ENCODE measurements at places on chromosomes 6 and 20. TPM values are rescaled to one million over a fixed set of nuclear protein-coding genes. Genes with fewer than 3 reads are reported as not detected.

DPPA5 gene
- total RNA-seq: not detected

FILIP1 gene
- 160 TPM for total RNA-seq

SLC13A3 gene
- 0.30 TPM for total RNA-seq

HLA-DRB5 gene
- total RNA-seq: 17.7 TPM

NANP gene
- 3.4 TPM for total RNA-seq

DNA sequence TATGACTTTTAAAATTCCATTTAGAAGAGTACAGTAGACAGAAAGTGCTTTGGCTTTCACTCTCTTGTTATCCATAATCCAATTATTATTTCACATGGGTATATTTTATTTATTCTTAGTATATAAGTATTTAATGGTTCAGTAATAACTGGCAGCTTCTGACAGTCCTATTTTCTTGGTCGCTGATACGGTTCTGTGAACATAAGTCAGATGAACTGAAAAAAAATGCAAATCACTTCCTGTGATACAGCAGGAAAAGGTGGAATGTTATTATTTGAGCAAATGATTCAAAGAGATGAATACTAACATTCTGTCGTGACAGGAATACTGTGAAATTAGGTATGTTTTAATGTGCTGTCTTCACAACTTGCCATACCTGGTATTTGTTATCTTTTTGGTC, 132.3 kb downstream of the ARHGAP18 start:
- DNase-seq: no peak

- DNase-seq: no peak
These were observed 156.1 kb upstream of the AGPAT4 start for GRCh38 chr6:161429921-161430490.

DNA sequence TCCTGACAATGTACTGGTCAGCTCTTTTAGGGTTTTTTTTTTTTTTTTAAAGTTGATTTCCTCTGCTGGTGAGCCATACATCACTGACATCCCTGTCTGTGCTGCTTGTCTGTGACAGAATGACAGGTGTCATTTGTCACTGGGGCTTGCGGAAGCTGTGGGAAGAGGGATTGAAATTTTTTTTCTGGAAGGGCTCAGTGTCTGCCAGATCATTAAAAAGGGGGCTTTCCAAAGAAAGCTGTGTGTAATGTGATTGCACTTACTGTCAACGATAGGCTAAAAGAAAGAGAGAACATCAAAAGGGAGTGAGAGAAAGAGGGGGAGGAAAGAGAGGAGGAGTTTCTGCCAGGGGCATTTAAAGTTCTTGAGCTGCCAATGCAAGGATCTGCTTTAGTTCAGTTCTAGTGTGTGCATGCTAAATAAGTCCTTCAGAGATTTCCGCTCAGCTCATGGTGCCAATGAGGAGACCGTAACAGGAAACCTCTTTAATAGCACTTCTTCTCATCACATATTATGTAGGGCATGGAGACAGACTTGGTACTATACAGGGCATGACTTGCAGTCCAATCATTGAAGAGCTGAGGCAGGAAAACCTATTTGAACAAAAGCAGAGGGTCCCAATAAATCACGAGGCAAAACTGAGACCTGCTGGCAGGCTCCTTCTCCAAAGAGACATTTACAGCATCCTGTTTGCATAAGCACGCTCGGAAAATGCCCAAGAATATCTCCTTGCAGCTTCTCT, 177.2 kb downstream of the TSHZ2 start:
- no peak for DNase-seq

DNA sequence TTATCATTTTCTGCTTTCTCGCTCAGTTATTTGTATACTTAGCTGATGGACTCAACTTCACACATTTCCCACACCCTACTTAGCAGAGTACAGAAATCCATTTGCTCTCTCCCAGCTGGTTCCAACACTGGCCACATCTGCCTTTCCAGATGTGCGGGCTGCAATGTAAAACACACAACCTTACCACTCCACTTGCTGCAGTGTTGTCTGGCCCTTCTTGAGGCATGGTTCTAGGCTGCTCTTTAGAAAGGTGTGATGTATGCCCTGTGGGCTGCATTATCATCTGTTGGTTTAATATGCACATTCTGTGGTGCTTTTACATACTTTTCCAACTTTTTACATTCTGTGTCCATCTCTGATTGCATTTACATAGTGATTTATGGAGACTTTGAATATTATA, 56.5 kb downstream of the TRAF3IP2 start:
- DNase-seq: no peak

GRCh38 chr6:56715741-56716140, 73.1 kb upstream of the DST start:
- DNase-seq: no peak

DNA sequence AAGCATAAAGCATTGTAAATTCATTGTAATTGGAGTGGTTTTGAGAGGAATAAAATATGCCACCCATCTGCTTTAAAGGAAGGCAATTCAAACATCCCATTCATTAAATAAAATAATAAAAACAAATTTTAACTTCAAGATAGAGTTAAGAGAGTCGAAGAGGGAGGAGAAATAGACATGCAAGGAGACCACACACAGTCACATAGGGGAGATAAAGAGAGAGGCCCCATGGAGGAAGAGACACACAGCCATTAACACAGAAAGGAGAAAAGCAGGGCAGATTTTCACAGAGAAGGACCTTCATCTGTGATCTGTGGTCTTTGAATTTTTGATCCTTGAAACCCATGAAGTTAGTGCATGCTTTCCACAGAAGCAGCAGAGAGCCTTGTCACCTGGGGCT, 214.3 kb upstream of the TCF21 start:
- no peak for DNase-seq

GRCh38 chr6:123913863-123914262, 110.2 kb downstream of the NKAIN2 start:
- DNase-seq: no peak

DNA sequence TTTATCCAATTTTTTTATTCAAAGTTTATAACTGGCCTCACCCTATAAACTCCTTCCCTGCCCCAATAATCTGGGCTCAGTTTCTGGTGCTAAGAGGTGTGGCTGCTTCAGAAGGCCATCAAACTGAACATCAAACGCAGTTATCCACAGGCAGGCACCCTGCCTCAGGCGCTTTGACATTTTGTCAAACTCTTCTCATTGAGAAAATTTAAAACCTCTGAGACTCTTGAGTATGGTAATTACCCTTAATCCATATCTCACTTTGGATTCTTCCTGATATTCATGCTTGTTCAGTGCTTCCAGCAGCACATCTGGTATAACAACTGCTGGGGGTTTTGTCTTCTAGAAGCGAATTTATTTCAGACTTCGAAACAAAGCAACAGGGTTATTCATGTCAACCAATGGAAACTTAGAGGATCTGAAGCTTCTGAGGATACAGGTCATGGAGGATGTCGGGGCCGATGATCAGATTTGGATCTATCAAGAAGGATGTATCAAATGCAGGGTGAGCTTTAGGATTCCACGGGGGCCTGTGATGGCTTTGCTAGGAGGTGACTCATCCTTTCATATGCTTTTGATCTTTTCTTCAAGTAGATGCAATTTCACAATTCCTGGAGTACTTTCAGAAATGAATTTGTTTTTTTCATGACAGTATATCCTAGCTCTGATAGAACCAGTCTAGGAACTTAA, 68.2 kb downstream of the RTN4IP1 start:
- no peak for DNase-seq

GRCh38 chr6:83815631-83816272, 37.4 kb upstream of the RIPPLY2 start:
- DNase-seq: no peak

- peak; percentile 48 for DNase-seq
These were observed 499.3 kb downstream of the CDKAL1 start for GRCh38 chr6:21033575-21034026.

DNA sequence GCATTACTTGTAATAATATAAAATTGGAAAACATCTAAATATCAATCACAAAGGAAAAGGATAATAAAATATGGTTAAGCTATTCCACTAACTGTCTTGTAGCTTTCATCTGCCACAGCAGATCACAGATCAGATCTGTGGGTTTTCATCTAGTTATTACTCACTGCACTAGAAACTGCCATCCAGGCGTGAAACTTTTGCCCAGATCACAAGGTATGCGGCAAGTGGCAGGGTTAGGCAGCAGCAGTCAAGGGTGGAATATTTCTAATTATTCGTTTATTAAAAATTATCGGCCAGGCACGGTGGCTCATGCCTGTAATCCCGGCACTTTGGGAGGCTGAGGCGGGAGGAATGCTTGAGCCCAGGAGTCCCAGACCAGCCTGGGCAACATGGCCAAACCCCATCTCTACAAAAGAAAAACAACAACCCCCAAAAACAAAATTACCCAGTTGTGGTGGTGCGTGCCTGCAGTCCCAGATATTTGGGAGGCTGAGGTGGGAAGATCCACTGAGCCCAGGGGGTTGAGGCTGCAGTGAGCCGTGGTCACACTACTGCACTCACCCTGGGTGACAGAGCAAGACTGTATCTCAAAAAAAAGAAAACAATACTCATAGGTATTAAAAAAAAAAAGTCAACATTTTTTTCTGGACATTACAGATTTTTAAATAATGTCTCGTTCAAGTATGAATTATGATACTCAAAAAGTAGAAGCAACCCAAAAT, 32.1 kb downstream of the BEND3 start:
- DNase-seq: no peak

GRCh38 chr6:21597801-21598673, 4.5 kb downstream of the SOX4 start:
- DNase-seq: no peak

GRCh38 chr6:25324066-25324762, 45.0 kb downstream of the CARMIL1 start:
- DNase-seq: no peak

DNA sequence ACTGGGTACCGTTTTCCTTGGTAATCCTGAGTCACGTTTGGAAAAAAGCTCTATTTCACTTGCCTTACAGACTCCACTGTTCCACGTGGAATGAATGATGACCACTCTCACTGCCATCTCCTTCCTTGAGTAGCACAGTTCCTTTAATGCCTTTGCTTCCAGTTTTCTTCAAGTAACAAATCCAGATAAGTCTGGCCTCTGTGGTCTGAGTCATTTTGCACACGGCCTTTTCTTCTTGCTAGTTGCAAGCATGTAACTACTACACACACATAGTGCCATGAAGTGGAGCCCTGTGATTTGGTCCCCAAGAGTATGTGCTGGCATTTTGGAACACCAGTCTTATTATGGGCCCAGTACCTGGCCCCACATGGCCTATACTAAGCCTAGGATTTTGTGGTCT, 182.8 kb downstream of the SASH1 start:
- no peak for DNase-seq

DNA sequence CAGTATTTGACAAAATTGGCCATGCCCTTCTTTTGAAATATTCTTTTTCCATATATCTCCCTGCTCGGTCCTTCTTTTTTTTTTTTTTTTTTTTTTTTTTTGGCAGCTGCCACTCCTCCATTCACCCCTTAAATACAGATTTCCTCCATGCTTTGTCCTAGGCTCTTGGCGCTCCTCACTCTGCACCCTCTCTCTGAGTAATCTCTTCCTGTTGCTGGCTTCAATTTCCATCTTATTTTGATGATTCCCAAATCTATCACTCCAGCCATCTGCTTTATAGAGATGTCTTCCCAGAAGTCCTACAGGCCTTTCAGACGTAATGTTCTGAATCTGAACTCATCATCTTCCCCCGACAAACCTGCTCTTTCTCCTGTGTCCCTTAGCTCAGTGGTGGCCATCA, 12.8 kb upstream of the KLHL32 start:
- DNase-seq: no peak

GRCh38 chr20:64131406-64131805, 24.0 kb upstream of the NPBWR2 start:
- peak; percentile 37 for DNase-seq

DNA sequence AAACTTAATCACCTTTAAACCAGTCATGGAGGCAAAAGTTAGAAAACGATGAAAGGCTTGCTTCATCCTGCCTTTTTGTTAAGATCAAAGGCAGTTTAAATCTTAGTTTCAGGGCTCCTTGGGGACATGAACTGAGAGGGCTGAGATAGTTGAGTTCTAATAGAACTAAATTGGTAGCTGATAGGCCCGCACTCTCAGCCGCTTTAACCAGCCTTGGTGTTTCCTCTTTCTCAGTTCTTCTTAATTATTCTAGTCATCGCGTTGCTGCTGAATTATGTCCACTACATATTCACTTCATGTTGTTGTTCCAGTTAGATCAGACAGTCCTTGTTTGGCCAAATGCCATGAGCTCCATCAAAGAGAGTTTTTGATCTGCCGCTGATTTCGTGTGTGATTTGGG, 72.5 kb downstream of the ANKS1A start:
- no peak for DNase-seq

GRCh38 chr20:44137266-44137801, 49.7 kb downstream of the JPH2 start:
- peak; percentile 79 for DNase-seq

GRCh38 chr6:166925141-166925996, 31.0 kb downstream of the RNASET2 start:
- no peak for DNase-seq
